ENCODE measurements at places on chromosomes 5 and 9.

- no peak for DNase-seq
Measured at GRCh38 chr9:3023449-3023848, 179.6 kb upstream of the PUM3 start.

GRCh38 chr9:13860019-13860418 lies 453.9 kb downstream of the NFIB start:
- DNase-seq, result no peak

- DNase-seq, result no peak
Measured at GRCh38 chr9:20526500-20527319, 95.6 kb downstream of the MLLT3 start.

- DNase-seq, result no peak
Measured at GRCh38 chr9:128003966-128004604, 23.3 kb upstream of the EEIG1 start.

DNA sequence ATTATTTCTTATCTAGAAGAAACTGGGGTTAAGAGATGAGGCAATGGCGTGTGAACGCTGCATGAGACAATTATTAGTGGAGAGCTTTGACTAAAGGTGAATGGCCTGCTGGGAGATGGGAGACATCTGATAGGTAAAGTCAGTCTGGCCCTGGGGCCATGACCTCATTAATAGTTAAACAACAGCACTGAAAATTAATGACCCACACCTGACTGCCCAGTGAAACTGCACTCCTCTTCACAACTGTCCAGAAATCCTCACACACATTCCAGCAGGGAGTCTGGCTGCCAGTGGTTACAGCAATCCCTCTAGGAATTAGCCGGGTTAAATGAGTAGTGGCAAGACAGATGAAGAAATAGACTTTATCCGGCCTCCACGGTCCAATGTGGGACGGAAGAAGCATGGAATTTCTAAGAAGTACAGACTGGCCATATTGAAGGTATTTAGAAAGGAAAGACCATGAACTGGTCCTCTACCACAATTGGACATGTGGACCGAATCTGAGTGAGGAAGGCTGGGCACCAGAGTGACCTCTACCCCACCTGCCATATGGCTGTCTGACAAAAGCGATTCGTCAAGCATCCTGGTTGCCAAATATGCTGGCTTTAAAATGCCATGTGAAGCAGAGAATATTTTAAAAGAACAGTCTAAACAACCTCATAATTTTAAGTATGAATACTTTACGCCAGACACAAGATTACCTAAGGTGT lies 138.4 kb downstream of the EFNA5 start:
- no peak for DNase-seq

- DNase-seq, result no peak
Measured at GRCh38 chr9:9521033-9521779, 1091.6 kb downstream of the PTPRD start.

- DNase-seq, result no peak
Measured at GRCh38 chr5:137730336-137730735, 5.6 kb downstream of the KLHL3 start.

DNA sequence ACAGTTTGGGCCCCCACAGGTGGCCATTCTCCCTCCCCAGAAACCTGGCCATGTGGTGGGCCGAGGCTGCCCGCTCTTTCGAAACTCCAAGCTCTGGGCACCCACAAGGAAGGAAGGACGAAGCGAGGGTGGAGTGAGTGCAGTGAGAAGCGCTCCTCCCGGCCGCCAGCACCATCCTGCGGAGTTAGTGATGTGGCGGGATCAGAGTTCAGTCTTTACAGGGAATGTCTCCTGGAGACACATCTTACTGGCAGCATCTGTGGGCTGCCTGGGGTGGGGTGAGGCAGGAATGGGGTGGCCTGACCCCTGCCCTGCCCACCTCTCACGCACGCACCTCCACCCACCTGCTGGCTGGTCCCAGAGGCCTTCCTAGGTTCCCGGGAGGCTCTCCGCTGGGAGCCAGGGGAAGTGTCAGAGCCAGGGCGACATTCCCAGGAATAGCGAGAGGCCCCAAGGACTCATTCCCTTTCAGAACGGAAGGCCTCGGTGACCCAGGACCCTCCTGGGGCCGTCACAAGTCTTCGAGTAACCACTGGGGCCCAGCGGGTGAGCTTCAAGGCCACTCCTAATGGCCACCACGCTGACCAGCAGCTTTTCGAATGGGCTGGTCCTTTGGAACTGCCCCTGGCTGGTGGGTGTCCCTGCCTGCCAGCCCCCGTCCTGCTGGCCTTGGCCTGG lies 5.5 kb upstream of the RNU6ATAC start:
- no peak for DNase-seq

- no peak for DNase-seq
Measured at GRCh38 chr5:96008987-96009647, 47.5 kb upstream of the ELL2 start.

DNA sequence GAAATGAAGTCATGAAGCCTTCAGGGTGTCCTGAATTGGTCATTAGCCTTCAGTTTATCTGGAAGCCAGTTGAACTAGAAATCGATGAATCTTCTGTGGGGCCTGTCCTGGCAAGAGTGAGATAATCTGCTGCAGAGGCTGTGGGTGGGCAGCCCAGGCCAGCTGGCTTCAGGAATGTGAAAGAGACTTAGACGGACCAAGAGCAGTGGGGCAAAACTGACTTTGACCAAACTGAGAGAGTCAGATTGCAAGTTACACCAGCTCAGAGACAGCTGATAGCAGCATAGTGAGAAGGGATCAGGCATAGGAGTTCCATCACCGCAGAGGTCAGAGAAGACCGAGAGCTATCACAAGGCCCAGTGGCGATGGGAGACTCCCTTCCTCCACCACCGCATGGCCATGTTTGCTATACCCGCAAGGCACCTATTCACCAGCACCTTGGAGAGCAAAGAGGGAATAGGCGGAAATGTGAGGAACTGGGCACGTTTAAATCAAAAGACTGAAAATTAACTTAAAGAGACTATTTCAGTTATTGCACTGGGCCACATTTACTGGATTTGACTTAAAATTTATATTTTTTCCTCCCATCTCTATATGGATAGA lies 50.0 kb upstream of the GLIS3 start:
- no peak for DNase-seq

- DNase-seq, result no peak
Measured at GRCh38 chr9:114856215-114856941, 50.5 kb upstream of the TNFSF15 start.

- no peak for DNase-seq
Measured at GRCh38 chr5:172374783-172375182, 79.5 kb downstream of the SH3PXD2B start.

- DNase-seq, result no peak
Measured at GRCh38 chr9:121316378-121316777, 48.4 kb downstream of the GSN start.

GRCh38 chr5:1752881-1753280 lies 46.8 kb downstream of the MRPL36 start:
- no peak for DNase-seq

DNA sequence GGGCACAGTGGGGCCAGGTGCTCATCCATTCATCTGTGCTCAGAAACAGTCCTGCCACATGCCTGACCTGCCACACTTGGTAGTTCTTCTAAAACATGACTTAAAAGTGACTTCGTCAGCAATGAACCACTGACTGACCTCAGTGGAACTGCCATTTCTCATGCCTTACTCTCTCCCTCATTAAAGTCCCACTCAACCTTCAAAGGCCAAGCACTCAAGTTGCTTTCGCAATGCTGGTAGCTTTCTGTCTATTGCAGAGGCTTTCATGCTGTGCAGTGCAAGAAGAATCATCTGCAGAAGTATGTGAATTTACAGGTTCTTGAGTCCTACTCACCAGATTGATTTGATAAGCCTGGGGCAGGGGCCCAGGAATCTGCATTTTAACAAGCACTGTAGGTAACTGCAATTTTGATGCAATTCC lies 23.9 kb downstream of the B4GALT1 start:
- no peak for DNase-seq

DNA sequence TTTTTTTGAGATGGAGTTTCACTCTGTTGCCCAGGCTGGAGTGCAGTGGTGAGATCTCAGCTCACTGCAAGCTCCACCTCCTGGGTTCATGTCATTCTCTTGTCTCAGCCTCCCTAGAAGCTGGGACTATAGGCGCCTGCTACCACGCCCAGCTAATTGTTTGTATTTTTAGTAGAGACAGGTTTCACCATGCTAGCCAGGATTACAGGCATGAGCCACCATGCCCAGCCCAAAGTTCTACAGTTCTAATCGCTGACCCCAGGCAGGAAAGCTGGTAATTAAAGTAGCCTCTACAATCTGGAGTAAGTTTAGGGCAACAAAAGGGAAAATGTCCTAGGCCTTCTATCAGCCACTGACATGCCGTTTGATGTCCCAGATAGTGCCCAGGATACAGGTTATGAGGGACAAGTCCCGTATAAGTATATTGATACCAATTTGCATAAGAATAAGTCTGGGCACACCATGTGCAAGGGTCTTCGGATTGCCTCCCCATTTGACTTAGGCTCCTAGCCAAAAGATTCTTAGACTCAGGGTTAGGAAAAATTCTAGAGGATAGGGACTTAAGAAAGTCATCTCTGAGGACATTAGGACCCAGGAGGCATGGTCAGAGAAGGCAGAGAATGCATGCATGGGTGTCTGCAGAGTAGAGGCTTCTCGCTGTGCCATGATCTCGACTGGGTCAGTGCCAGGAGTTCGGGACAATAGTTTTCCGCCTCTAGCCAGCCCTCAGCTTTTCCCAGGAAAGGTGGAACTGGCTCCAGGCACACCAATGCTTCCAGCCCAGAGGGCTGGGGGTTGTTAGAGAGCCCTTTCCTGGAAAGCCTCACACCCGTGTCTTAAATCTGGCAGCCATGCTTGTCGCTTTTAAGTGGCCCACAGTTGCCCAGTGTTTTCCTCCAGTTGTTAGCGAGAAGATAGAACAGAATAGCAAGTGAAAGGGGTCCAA lies 1111.1 kb downstream of the TAF11L14 start:
- peak; percentile 29 for DNase-seq

GRCh38 chr5:77643654-77644370 lies 5.3 kb upstream of the OTP start:
- no peak for DNase-seq

GRCh38 chr5:65102371-65102975 lies 333.7 kb downstream of the CWC27 start:
- no peak for DNase-seq

DNA sequence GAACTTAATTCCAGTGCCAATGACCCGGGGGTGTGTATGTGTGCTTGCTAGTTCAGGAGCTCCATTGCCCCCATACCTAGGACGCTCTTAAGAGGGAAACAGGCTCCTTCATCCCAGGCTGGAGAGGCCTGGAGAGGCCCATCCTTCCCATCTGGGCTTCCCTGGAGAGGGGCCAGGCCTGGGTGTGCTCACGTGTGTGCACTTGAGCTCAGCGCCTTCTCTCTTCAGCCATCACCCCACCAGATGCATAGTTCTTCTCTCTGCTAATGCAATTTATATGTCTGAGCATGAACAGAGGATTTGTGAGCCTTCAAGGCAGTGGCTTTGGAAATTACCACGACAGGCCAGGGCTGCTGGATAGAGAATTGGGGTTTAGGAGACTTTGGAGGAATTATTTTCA lies 48.6 kb upstream of the SHB start:
- peak; percentile 52 for DNase-seq

GRCh38 chr5:135398855-135399793 lies at the start of gene MACROH2A1:
Gene MACROH2A1, minus strand, starts transcription at chr5:135399231. Its CDS starts 10,138 bp downstream, at chr5:135389093.
- DNase-seq, result peak; percentile 35

GRCh38 chr5:78647351-78647818 lies 1.2 kb downstream of the LHFPL2 start:
- no peak for DNase-seq

DNA sequence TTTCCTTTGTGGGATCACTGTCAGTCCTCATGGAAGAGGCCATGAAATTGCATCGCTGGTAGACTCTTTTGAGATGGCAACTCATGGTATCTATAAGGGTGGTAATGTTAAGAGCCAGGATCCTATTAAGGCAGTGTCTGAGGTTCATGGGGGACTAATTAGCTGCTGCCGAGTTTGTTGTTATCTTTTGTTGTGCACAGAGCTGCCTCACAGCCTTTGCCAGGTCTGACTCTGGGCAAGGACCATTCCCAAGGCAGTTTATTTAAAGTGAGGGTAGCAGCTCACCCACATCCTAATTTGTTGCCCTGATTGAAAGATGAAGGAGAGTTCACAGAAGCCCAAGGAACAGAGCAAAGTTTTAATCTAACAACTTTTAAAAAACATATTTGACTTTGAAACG lies 7.9 kb downstream of the SMARCA2 start:
- no peak for DNase-seq

- peak; percentile 93 for DNase-seq
Measured at GRCh38 chr9:123472862-123473614, 117.0 kb downstream of the CRB2 start.

DNA sequence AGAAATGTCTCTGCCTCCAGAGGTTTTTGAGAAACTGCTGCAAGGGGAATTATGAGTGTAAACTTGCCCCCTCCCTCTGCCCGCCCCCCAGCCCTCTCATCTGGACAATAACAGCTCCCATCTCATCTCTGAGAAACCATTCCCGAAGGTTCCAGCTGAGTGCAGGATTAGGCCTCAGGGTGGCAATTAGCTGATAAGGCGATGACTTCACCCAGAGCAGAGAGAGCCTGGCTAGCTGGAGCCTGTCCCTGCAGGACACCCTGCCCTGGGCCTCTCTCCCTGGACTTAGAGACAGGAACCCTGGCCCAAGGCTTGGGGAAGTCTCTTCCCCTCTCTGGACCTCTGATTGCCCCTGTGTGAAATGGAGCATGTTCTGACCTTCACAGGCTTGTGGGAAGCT lies 45.7 kb upstream of the HAND1 start:
- DNase-seq, result no peak

DNA sequence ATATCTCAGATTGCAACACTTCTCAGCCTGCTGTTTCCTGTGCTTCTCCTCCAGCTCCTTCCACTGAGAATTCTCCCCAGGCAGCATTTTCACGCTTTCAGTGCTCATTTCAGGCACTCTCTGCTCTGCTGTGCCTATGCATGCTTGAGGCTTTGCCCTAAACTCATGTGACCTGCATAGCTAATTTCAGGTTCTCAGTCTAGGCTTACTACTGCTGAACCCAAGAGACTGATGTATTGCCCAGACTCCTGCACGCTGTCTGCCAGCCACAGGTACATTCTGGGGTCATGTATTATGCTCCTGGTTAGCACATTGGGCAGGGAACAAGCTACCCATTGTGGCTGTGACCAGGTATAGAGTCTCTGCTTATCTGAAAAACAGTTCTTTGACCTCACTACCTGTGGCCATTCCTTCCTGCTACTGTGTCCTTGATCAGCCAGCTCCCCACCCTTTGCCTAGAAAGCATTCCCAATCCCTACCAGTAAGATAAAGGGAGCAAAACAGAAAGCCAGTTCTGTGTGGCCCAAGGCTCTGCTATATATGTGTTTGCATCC lies 34.7 kb downstream of the PIP5K1B start:
- no peak for DNase-seq

GRCh38 chr9:109017061-109017460 lies 3.8 kb upstream of the CTNNAL1 start:
- DNase-seq, result no peak
